ENCODE measurements at places on chromosomes 7 and 10.

GRCh38 chr7:126720232-126720631 lies 532.5 kb downstream of the GRM8 start:
- DNase-seq: no peak

GRCh38 chr7:127387974-127388373 lies 4.5 kb downstream of the ZNF800 start:
- DNase-seq: no peak

GRCh38 chr10:60186315-60187071 lies 203.2 kb downstream of the ANK3 start:
- DNase-seq: peak; percentile 47

DNA sequence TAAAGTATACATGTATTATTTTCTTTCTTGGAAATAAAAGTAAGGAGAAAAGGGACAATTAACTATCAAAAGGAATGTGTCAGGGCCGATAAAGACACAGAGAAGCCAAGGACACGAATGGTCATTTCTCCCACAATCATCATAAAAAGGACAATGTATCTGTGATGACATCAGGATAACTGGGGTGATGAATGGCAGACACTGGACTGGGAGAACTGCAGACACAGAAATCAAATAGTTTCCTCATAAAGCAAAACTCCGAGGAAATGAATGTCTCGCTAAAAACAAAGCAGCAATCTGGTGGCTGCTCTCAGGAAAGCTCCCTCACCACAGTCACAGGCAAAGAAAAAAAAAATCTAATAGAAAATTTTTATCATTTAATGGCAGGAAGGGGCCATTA lies 69.3 kb upstream of the NPY start:
- DNase-seq: no peak

DNA sequence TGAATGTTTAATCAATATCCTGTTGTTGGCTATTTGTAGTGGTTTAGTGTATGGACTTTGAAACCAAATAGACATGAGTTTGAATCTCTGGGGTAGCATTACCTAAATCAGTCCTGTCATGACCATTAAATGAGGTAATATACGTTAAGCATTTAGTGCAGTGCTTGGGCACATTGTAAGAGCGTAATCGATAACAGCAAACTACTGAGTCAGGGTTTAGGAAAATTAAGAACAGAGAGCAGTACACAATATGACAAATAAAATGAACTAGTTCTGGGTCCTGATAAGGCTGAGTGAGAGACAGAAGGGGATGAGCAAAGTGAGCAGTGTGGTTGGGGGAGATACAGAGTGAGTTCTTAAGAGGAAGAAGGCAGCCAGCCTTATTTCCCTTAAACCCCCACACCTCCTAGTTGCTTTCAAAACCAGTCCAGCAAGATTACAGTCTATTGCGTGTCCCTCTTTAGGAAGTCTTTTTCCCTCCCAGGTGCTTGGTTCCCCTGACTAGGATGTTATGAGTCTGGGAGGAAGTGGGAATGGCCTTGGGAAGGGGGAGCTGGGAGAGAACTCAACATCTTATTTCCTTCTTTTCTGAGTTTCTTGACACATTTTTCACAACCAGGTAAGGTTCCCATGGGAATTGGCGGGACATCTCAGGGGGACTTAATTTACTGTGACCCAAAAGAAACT lies 171.0 kb downstream of the SND1 start:
- DNase-seq: no peak

GRCh38 chr10:4296161-4296560 lies 511.2 kb upstream of the KLF6 start:
- DNase-seq: no peak

GRCh38 chr7:151013733-151014497 lies 10.4 kb downstream of the ATG9B start:
- no peak for DNase-seq

GRCh38 chr10:116521424-116522290 lies 24.1 kb upstream of the PNLIP start:
- DNase-seq: no peak

GRCh38 chr7:1130021-1130990 lies 29.7 kb downstream of the ZFAND2A start:
- DNase-seq: no peak

- DNase-seq: no peak
Measured at GRCh38 chr10:62046522-62047227, 145.2 kb downstream of the ARID5B start.

GRCh38 chr7:130987092-130987491 lies 253.1 kb upstream of the KLF14 start:
- DNase-seq: no peak

- no peak for DNase-seq
Measured at GRCh38 chr10:133316266-133316665, 7.6 kb downstream of the ZNF511 start.

DNA sequence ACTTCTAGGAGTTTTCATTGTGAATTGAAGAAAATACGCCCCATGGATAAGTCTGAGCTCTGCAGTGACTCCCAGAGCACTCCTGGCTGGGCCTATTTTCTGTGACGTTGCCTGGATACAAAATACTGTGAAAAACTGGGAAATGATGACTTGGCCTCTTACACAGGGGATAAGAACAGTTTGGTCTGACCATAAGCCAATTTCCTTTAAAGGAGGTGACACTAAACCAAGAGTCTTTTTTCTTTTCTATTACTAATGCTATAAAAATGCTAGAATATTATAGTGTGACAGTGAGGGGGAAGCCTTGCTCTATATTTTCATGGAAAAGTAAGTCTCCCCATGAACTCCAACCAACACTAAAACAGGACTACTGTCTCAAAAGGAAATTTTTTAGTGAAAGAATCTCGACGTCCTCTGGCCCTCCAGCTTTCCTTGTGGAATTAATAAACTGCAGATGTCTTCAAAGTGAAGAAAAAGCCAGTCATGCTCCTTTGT lies 45.5 kb downstream of the MYOF start:
- no peak for DNase-seq

DNA sequence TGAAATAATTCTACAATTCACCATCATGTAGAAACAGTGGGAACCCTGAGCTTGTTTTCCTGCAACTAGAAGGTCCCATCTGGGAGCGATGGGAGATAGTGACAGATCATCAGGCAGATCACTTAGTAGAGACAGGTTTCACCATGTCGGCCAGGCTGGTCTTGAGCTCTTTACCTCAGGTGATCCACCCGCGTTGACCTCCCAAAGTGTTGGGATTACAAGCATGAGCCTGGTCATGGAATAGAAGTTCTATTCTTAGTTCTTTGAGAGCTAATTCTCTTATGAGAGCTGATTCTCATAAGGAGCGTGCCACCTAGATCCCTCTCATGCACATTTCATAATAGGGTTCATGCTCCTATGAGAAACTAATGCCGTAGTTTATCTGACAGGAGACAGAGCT lies 778.0 kb upstream of the AUTS2 start:
- no peak for DNase-seq

DNA sequence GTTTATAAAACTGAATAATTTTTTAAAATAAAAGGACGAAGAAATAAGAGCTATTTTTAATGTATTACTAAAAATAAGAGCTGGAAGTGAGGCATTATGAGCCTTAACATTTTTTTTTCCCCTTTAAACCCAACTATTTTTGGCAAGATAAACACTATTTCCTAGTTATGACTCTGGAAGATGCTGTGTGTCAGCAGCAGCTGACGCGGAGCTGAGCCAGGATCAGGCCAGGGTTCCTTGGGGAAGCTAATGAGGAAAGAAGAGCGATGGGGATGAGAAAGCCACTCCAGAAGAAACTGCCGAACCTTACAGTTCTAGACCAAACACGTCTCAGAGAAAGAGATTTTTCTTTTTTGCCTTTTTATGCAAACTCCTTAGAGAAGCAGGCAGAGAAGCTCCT lies 85.9 kb downstream of the USP6NL start:
- DNase-seq: no peak

- no peak for DNase-seq
Measured at GRCh38 chr7:92131764-92132330, 2.4 kb downstream of the CYP51A1 start.

- DNase-seq: peak; percentile 61
Measured at GRCh38 chr10:122374237-122374858, at the start of gene PLEKHA1. PLEKHA1 (plus strand) TSS chr10:122374708; CDS start chr10:122393201, 18,493 bp downstream.

DNA sequence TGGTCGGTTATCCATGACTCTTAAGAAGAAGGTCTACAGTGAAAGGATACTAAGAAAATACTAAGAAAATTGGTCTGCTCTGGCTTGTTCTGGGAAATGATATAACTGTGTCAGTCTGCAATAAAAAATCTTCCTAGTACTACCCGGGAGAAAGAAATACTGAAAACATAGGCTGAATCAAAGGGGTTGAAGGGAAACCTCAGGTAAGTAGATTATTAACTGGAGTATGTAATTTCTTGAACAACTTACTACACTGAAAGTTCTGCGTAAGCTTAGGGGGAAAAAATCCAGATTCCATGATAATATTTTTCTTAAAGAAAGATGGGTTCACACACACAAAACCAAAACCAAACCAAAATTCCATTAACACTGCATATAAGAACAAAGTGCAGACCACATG lies 143.3 kb downstream of the KMT2E start:
- DNase-seq: no peak

DNA sequence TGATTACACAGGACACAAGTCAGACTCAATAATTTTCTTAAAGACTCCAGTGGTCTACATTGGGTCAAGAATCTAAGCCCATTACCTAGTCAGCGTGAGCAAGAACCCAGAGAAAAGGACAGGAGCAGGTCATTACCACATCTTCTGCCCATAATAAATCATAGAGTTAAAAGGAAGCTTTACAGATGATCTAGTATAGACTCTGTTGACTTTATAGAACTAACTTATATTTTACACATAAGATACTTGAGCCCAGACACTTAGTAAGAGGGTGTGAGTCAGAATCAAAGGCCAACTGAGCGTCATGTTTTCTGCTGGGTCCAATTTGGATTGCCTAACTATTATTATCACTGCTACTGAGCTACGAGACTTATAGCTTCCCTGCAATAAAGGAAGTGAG lies 206.1 kb upstream of the NPSR1 start:
- DNase-seq: no peak

DNA sequence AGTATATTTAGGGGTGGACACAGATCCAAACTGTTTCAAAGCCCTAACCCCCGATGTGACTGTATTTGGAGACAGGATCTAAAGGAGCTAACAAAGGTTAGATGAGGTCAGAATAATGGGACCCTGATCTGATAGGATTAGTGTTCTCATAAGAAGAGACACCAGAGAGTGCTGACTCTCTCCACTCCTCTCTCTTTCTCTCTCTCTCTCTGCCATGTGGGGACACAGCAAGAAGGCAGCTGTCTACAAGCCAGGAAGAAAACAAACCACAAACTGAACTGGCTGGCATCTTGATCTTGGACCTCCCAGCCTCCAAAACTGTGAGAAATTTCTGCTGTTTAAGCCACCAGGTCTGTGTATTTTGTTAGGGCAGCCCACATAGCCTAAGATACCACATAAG lies 84.7 kb upstream of the KDM7A start:
- DNase-seq: no peak

DNA sequence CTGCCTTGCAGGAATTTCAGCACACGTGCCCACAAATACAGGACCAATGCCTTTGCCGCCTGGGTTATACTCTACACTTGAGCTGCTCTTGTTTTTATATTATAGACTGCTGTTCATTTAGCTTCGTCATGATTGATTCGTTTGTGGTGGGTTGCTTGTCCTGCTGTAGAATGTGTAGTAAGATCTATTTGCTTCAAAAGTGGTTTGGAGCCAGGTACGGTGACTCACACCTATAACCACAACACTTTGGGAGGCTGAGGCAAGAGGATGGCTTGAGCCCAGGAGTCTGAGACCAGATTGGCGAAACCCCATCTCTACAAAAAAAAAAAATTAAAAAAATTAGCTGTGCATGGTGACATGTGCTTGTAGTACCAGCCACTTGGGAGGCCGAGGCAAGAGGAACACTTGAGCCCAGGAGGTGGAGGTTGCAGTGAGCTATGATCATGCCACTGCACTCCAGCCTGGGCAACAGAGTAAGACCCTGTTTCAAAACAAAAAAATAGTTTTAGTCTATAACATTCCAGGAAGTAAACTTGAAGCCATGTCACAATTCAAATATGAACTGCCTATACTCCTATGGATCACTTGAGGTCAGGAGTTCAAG lies 9.0 kb upstream of the RHBDD2 start:
- no peak for DNase-seq

GRCh38 chr10:53930648-53931047 lies 870.4 kb downstream of the PCDH15 start:
- DNase-seq: no peak

DNA sequence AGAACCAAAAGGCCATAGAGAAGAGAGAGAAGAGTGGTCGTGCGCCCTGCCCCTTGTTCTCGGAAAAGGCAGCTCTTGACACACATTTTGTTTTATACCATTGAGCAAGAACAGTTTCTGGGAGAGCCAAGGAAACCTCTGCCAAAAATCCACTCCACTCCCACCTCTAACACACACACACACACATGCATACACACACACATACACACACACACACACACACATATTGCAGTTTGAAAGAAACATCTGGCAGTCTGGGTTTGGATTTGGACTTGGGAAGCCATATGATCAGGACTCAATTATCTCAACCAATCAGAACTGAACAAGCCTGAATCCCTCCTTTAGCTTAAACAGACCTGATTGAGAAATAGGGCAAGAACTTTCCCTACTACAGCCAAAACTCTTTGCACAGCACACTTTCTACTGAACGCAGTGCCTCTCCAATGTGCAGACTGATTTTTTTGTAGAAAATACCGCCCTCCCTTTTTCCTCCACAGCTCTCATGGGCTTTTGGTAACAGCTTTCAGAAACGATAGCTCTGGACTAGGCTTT lies 484.0 kb upstream of the ZWINT start:
- no peak for DNase-seq

- DNase-seq: no peak
Measured at GRCh38 chr10:72336259-72337038, 18.3 kb downstream of the DNAJB12 start.

DNA sequence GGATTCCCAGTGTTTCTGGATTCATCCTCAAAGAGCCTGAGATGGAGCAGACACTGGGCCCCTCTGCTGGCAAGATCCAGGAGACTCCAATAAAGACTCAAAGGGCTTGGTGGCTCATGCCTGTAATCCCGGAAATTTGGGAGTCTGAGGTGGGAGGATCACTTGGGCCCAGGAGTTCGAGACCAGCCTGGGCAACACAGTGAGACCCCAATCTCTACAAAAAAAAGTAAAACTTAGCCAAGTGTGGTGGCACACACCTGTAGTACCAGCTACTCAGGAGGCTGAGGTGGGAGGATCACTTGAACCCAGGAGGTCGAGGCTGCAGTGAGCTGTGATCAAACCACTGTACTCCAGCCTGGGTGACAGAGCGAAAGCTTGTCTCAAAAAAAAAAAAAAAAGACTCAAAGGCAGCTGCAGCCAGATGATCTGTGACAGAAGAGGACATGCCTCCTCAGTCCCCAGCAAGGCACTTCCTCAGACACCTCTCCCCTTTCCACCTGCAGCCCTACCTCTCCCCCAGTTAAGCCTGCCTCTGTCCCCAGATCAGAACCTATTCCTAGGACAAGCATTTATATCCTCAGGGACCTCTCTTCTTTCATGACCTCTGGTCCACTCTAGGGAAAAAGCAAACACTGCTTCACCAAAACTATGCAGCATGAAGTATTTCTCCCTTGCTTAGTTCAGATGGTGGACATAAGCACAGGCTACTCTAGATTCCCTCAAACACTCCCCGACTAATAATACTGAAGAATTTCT lies 27.9 kb downstream of the PDLIM1 start:
- DNase-seq: no peak

- no peak for DNase-seq
Measured at GRCh38 chr10:30034433-30035137, 24.8 kb downstream of the JCAD start.

GRCh38 chr7:74479961-74480829 lies 26.5 kb downstream of the GTF2IRD1 start:
- DNase-seq: no peak

Data from NCI-H1694 treated with DMSO at 0.1 percent for 48 hours (cell line).